NCI-H748 treated with DMSO at 0.1 percent for 48 hours (cell line): ENCODE measurements at places on chromosomes 4 and X.

- DNase-seq = no peak
These were observed 11.4 kb upstream of the TAPT1 start for GRCh38 chr4:16237715-16238114.

GRCh38 chr4:52751487-52751911, 274 bp upstream of the ERVMER34-1 start:
- DNase-seq = no peak

DNA sequence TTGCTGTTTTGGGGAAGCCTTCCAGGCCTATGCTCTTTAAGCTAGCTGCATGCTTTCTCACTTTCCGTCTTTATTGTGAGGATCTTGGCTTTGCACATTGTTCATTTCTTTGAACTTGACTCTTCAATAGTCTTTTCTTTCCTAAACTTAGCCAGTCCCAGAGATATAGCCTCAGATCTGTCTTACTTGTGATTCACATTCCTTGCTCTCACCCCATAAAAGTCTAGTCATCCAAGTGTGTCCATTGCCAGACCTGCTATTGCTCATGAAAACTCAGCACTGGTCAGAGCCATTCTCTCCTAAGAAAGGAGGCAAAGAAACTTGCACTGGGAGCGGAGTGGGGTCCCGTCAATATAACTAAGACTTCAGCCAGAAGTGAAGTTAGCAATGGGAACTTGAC, 275.0 kb upstream of the CTSO start:
- no peak for DNase-seq

GRCh38 chr4:88147799-88148217, 10.6 kb downstream of the ABCG2 start:
- no peak for DNase-seq

DNA sequence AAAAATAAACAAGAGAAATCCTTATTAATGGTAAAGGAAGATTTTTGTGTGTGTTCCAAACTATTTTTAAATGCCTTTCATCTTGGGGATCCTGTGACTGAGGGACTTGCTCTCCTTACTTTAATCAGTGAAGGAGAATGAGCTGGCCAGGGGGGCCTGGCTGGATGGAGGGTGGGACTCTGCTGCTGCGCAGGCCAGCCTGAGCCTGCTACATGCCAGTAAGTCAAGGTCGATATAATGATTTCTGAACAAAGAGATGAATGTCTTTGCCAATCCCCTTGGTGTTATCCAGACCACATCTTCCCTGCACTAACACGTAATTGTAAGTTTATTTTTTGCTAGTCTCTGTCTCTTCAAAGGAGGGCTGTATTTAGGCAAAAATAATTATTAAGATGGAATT, 1679.2 kb upstream of the TENM3 start:
- no peak for DNase-seq

DNA sequence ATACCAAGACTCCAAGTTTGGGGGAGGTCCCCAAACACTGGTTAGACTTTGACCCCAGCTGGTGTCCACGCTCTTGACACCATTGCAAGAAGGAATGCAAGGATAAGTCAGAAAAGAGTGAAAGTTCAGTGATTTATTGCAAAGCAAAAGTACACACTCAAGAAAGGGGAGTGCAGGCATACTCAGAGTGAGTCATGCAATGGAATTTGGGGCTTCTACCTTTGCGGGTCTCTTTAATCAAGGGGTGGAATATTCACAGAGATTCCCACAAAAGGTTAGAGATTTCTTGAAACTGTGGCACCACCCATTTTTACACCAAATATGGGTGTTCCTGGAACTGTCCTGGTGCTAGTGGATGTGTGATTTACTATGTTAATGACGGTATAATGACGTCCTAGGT, 5.2 kb upstream of the SMIM10L2A start:
- no peak for DNase-seq
